ENCODE measurements at places on chromosomes 13 and 19.

DNA sequence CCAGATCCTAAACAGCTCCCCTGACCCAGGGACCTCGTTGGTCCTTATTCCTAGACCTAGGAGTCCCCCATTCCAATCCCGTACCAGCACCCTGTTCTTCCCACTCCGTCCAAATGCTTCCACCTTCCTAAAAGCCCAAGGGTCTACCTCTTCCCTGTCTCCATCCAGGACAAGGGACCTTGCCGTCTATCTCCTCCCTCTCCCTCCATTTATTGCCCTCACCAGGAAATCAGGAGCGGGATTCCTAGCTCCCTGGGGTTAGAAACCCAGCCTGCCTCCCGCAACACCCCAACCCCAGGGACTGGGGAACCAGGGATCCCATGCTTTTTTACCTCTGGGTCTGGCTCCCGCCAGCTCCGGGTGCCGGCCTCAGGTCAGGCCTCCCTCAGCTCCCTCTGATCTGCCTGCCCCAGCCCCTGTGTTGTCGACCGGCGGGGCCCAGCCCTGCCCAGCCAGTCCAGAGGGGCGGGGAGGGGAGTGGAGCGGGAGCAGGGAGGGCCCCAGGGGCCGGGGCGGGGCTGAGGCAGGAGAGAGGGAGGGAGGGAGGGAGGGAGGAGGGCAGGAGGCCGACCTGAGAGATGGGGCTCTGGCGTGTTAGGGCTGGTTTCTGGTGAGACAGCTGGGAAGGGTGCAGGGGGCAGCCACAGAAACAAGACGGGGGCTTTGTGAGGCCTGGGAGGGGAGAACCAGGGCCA lies at the start of gene B3GNT8:
Gene B3GNT8 (minus strand): TSS at position 423 of the 695 bp plus-strand sequence. CDS start 596 bp downstream, outside the sequence.
- peak; percentile 42 for DNase-seq

DNA sequence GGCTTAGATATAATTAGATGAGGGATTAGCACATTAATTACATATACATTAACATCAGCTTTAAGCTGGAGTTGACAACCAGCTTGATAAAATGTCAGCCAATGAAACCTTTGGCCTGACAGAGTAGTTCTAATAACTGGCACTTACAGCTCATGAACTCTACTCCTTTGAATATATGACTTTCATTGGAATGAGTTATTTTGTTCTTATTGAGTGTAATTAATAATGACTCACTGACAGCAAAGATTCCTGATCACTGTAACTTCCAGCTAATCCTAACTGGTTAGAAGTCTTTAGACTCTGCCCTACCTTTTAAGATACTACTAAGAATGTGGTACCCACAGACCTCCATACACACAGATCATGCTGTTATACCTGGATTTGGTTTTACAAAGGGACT lies 41.0 kb downstream of the EFNB2 start:
- DNase-seq: no peak

DNA sequence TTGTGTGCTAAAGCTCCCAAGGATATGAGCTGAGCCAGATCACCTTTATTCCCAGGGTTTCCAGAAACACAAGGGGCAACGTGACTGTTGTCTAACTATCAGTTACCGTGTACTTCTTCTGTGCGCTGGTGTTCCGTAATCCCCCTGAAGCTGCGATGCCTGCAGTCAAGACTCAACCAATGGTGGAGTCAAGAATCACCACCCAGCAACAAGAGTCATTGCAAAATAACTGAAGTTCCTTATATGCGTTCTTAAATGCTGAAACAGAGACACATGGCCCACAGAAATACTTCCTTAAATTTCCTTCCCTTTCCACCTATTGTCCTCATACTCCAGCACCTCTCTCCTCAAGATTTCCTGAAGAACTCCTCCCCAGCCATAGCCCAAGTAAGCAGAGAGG lies 200.2 kb downstream of the KATNAL1 start:
- DNase-seq: peak; percentile 89

GRCh38 chr19:40630571-40631160 lies 29.5 kb downstream of the LTBP4 start:
- no peak for DNase-seq

DNA sequence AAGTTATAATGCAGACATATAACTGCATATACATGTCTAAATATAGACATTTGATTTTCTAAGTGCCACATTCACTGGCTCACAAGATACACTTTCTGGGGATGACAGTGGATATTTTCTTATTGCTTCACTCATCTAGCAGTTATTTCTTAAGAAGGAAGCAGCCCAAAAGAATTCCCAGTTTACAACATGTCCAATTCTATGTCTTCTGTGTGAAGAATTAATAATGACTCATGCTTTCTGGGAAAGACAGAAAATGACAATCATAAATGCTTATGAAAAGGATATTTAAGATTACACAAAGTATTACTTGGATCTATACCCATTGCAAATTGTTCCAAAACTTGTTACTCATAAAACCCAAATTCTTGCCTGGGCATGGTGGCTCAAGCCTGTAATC lies 543.4 kb downstream of the SUCLA2 start:
- DNase-seq: no peak

- no peak for DNase-seq
Measured at GRCh38 chr13:99746637-99747402, 224.7 kb downstream of the ZIC5 start.

DNA sequence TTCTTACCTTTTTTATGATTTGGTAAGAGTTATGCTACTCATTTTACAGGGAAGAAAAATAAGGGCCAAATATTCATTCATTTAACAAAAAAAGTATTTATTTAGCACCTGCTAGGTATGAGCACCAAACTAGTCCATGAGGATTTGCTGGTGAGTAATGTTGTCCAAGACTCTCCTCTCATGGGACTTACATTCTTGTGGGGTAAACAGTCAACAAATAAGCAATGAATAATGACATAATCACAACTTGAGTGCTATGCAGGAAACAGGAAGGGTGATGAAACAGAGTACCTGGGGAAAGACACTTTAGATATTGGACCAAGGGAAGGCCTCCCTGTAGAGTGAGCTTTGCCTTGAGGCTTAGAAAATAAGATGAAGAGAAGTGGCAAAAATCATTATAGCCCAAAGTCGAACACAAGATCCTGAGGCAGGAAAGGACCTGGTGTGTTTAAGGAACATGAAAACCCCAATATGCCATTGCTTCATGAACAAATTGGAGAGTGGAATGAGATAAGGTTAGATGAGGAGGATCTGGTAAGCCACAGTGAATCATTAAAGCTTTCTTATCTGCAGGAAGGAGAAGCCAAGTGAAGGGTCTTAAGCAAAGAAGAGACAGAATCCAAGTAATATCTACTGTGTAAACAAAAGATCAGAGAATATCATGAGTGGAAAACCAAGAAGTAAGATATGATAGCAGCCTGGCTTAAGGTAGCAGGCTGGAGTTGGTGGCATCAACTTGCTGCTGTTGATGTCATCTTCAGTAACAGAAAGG lies 294.5 kb upstream of the NBEA start:
- no peak for DNase-seq

GRCh38 chr19:34332027-34332760 lies 32.8 kb upstream of the GPI start:
- no peak for DNase-seq

DNA sequence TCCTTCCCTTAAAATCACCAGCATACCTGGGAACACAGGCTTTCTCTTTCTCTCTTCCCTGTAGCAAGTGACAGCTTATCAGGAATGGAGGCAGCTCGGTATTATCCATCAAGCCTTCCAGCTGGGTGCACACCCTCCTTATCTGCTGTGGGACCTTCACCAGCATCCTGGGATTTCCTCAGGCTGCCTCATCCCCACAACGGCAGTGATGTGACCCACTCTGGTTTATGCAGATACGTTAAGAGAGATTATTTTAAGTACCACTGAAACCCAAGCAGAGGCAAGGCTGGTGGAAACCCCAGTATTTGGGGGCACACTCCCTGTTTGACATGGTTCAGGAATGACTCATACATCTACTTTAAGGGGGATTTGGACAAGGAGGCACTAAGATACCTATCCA lies 192.1 kb downstream of the TM9SF2 start:
- no peak for DNase-seq

GRCh38 chr19:18908917-18909619 lies 10.1 kb downstream of the COPE start:
- DNase-seq: no peak

- no peak for DNase-seq
Measured at GRCh38 chr13:20118268-20119140, 42.3 kb downstream of the GJA3 start.

- DNase-seq: no peak
Measured at GRCh38 chr13:57969951-57970350, 338.4 kb downstream of the PCDH17 start.

DNA sequence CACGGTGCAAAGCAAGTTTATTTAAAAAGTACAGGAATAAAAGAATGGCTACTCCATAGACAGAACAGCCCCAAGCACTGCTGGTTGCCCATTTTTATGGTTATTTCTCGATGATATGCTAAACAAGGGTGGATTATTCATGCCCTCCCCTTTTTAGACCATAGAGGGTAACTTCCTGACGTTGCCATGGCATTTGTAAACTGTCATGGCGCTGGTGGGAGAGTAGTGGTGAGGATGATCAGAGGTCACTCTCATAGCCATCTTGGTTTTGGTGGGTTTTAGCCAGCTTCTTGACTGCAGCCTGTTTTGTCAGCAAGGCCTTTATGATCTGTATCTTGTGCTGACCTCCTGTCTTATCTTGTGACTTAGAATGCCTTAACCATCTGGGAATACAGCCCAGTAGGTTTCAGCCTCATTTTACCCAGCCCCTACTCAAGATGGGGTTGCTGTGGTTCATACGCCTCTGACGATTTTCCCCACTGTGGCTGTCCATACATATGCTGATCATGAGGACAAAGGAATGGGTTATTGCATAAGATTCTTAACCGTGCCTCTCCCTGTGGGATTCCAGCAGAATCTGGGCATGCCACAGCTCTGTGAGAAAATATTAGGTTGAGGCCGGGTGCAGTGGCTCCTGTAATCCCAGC lies 36.9 kb upstream of the ZNF507 start:
- no peak for DNase-seq

GRCh38 chr19:10876459-10877240 lies 5.3 kb downstream of the CARM1 start:
- peak; percentile 75 for DNase-seq

GRCh38 chr19:35337984-35338296 lies 9.0 kb downstream of the CD22 start:
- DNase-seq: no peak

DNA sequence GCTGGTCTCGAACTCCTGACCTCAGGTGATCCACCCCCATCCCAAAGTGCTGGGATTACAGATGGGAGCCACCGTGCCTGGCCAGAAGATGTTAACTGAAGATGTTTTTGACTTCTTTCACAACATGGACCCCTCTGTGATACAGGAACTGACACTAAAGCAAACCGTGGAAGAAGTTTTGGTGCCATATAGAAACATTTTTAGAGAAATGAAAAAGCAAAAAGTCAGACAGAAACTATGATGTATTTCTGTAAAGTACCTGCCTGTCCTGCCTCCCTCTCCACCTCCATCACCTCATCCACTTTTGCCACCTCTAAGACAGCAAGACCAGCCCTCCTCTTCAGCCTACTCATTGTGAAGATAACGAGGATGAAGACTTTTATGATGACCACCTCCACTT lies 11.3 kb downstream of the FBXO27 start:
- DNase-seq: no peak

DNA sequence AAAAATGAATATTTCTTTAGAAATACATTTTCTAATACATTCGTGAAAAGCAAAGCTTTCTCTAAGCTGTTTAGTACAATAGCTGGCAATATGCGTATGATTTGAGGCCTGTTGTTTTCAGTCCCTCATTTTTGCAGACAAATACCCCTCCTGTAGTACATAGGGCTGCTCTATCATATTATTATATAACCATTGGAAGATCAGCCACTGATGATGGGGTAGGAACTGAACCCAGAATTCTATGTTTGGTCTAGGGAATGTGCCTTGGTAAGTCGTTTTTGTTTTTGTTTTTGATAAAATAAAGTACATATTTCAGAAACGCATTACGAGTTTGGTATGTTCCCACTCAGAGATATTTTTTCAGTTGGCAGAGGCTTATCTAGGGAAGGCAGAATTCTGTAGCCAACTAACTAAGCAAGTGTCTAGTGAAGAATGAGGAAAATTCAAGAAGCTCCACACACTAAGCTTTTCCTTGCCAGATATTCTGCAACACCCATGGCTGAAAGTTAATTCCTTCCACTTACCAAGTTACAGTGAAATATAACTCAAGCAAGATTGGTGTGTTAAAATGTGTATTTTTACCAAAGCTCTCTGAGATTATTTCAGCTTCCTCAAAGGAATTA lies 656.9 kb upstream of the MIR17HG start:
- DNase-seq: no peak

DNA sequence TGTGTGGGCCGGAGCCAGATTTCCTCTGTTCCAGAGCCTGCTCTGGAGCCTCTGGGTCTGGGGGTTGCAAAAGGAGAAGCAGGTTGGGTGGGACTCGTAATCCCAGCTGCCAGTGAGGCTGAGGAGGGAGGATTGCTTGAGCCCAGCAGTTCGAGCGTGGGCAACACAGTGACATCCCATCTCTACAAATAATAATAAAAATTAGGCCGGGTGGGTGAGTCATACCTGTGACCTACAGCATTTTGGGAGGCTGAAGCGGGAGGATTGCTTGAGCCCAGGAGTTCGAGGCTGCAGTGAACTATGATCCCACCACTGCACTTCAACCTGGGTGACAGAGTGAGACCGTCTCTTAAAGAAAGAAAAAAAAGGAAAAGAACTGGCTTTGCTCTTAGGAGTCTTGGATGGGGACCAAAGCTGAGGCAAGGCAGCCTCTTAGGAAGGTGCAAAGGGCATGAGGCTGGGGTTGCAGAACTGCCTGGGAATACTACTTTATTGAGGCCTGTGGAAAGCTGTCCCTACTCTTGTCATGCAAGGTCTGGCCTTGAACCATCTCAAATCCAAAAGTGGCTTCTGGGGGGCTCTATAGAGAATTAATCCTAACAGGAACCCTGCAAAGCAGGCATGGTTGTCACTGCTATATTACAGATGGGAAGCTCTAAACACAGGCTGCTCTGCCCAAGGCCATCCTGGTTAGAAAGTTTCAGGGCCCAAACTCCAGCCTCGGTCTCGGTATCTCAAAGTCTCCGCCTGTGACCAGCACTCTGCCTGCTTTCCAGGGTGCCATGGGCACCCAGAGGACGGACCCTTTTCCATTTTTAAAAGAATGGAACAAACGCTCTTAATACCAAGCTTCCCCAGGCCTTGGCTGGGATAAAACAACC lies 880 bp upstream of the C19orf12 start:
- DNase-seq: peak; percentile 44

GRCh38 chr13:33487575-33488243 lies 202.2 kb upstream of the STARD13 start:
- DNase-seq: peak; percentile 72

Measured in MV-4-11 (cell line).